Adrenal gland (tissue), 19 donors: ENCODE measurements at places on chromosomes 11 and 22. TPM values are rescaled to one million over a fixed set of nuclear protein-coding genes. Genes with fewer than 3 reads are reported as not detected.

The TMEM121B gene
- 0.24 TPM for polyA plus RNA-seq

The MS4A15 gene
- not detected for polyA plus RNA-seq

The OR6T1 gene
- not detected for polyA plus RNA-seq

The IL10RA gene
- 7.3 TPM for polyA plus RNA-seq
